ENCODE measurements at places on chromosomes 11 and 22.
A peak's percentile ranks its signal among the peaks of the same experiment; 100 is the strongest.

DNA sequence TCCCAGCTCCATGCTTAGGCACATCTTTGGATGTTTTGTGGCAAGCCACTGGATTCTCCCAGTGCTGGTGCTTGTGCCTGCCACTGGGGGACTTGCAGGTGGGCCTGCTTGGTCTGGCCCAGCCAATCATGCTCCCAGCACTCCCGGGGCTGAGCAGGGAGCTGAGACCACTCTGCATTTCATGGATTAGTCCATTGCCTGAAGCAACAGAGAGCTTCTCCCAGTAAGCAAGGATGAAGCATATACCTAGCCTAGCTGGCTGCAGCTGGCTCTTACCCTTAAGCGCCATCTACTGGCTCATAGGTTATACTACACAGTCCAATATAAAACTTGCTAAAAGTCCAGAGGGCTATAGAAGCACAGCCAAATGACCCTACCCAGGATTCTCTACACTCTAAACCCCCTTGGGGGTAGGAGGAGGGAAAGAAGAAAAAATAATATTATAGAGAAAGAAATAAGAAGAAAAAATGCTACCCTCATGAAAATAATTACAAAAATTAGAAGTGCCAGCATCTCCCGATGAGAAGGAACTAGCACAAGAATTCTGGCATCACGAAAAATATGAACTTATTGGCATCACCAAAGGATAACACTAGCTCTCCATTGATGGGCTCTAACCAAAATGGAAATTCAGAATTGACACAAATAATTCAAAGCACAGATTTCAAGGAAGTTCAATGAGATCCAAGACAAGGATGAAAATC, 275.3 kb downstream of the C11orf87 start:
- DNase-seq, result peak; percentile 46

DNA sequence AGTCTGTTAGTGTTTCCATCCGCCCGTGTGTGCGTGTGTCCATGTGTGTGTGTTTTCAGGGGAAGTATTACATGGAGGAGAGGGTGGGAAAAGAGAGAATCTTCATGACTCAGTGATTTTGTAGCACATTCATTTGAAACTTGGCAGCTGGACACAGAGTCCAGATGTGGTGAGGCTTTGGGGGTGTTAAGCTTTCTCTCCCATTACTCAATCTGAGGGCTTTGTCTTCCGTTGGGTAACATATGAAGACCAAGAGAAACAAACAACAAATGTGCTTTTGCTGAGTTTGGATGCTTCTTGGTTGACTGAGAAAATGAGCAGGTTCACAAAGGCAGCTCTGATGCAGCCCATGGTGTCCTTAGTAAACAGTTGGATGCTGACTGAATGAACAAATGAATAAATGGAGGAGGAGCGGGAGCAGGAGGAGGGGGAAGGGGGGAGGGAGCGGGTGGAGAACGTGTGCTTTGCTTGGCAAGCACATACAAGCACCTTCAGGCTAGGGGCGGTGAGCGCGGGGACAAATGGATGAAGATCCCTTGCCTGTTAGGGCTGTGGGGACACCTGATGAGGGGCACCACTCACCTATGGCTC, 104.3 kb downstream of the ST3GAL4 start:
- no peak for DNase-seq

DNA sequence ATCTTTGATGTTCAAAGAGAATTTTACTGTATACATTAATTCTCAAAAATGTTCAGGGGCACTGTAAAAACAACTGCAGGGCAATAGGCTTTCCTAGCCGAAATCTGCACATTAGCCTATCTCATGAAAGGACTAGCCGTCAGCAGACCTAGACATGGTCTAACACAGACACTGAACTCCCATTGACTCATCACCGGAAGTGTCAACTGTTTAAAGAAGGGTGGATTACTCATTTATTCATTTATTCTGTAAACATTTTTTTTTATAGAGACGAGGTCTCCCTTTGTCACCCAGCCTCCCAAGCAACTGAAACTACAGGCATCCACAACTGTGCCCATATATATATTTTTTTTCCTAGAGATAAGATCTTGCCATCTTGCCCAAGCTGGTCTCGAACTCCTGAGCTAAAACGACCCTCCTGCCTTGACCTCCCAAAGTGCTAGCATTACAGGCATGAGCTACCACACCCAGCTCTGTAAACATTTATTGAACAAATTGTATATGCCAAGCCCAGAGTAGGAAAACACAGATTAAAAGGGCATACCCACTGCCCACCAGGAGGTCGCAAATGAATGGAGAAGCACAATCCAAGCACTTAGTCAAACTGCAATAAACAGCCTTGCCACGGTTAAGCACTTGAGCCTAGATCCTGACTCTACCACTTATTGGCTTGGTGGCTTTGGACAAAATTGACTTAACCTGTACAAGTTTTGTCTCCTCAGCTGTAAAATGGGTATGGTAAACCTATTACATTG, 26.6 kb downstream of the RAB30 start:
- DNase-seq, result no peak

GRCh38 chr22:30596886-30597285, 5.2 kb upstream of the PES1 start:
- DNase-seq, result no peak

DNA sequence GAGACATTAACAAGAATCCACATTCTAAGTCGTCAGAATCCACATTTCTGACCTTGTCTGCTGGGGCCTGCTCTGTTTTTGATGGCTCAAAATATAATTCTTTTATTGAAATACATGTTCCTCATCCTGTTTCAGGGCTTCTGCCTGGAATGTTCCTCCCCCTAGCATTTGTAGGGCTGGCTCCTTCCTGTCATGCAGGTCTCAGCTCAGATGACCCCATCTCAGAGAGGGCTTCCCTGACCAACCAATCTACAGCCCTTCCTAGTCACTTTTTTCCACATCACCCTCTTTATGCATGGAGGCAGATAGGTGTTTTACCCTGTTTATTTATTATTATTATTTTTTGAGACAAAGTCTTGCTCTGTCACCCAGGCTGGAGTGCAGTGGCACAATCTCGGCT, 14.8 kb downstream of the TMEM123 start:
- DNase-seq, result no peak

DNA sequence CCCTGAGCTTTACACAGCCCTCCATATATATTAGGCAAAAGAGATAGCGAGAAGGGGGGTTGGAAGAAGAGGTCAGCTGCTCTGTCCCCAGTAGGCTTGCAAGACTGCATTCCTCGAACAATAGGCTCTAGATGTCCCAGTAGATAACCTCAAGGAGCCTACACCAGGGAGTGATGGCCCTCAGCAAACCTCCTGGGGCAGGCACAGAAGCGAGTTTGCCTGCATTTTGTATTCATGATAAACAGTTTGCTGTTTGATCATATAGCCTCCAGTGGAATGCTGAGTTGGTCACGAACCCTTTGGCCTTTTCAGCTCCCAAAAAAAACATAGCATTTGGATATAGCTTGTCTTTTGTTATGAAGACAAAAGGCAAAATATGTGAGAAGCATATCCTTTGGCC, 95.1 kb upstream of the GRAMD1B start:
- no peak for DNase-seq

DNA sequence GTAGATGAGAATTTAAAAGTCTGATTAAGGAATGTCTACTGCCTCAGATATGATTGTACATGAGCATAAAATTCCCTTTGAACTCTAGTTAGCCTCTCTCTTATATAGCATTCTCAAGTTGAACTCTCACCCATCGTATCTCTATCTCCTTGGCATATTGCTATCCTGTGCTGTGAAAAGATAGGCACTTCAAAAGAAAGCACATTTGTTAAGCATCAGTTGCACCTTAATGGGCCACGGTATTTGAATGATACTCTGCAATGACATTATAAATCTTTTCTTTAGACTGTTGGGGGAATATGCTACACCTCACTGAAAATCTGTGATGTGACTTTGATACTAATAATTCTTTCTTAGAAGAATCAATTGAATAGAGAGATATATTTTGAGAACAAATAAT, 570.7 kb downstream of the JRKL start:
- no peak for DNase-seq

Data from NCI-H1105 treated with DMSO at 0.1 percent for 48 hours (cell line).